Mesothelial cell of epicardium (in vitro differentiated cells): ENCODE measurements at places on chromosomes 6 and 20. TPM values are rescaled to one million over a fixed set of nuclear protein-coding genes. Genes with fewer than 3 reads are reported as not detected.

GRCh38 chr6:96478695-96479094 is 42.9 kb upstream of the UFL1 start:
- no peak for DNase-seq

- no peak for DNase-seq
These were observed 20.1 kb downstream of the C6orf141 start for GRCh38 chr6:49570474-49571079.

Gene CD40
- total RNA-seq: 3.8 to 5.0 TPM (median 4.3 TPM) in 3 replicates

GRCh38 chr6:161498359-161498758 is 224.5 kb upstream of the AGPAT4 start:
- no peak for DNase-seq

GRCh38 chr6:37990762-37991525 is 171.4 kb downstream of the ZFAND3 start:
- DNase-seq: no peak

- no peak for DNase-seq
These were observed 35.2 kb downstream of the JPH2 start for GRCh38 chr20:44151621-44152416.

Gene TSPO2
- not detected in 3 replicates for total RNA-seq

GRCh38 chr6:30349421-30350177 is 4.6 kb downstream of the RPP21 start:
- no peak for DNase-seq

DNA sequence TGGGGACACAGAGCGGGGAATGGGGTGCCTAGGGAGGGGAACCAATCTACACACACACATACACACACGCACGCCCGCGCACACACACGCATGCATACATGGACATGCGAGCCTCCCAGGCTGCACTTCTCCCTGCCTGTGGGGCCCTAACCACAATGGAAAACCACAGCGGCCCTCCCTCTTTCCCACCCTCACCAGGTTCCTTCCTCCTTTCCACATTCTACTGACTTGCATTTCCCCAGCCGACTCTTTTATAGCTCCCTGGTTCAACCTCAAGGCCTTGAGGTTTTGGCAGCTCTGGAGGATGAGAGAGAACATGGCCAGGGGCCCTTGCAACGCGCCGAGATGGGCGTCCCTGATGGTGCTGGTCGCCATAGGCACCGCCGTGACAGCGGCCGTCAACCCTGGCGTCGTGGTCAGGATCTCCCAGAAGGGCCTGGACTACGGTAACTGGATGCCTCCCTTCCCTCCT is at the start of gene BPI:
Gene BPI, plus strand, starts transcription at position 249 of the 472 bp plus-strand sequence. Its CDS starts 68 bp downstream, at position 317.
- DNase-seq: no peak

- DNase-seq: no peak
These were observed 70.0 kb downstream of the CEBPB start for GRCh38 chr20:50260479-50261221.

GRCh38 chr20:41038878-41039404 is 10.3 kb downstream of the TOP1 start:
- no peak for DNase-seq

- DNase-seq: no peak
These were observed 82.9 kb upstream of the MLN start for GRCh38 chr6:33886673-33887144.
